ENCODE measurements at places on chromosomes 1 and 21.
A peak's percentile ranks its signal among the peaks of the same experiment; 100 is the strongest.

DNA sequence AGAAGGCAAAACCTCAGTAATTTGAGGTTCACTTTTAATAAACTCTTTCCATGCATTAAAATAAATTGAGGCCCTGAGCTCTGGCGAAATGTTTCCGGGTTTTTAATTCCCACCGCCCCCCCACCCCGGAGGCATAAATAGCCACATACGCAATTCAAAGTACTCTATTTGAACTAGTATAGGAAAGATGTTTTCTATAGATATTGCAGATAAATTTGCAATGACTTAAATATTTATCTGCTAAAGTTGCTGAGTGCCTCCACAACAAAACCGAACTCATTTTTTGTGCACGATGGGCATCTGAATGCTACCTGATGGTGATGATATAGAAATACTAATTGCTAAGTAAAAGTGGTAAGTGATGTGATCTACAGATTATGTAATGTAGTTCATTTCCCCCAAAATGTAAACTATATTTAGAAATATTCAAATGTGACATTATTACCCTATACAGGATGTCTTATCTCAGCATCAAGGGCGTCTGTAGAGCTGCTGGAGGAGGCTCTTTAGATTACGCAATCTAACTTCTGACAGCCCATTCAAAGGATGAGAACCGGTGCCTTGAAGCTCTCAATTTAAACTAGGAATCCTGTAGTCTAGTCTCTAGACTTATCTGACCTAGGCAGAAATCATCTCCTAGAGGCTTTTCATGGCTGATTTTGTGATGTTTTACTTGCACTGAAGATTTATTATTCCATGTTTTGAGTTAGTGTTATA is 8.5 kb downstream of the IRF2BP2 start:
- DNase-seq: peak; percentile 64

GRCh38 chr1:222224636-222225315 is 323.1 kb downstream of the HHIPL2 start:
- DNase-seq: no peak

DNA sequence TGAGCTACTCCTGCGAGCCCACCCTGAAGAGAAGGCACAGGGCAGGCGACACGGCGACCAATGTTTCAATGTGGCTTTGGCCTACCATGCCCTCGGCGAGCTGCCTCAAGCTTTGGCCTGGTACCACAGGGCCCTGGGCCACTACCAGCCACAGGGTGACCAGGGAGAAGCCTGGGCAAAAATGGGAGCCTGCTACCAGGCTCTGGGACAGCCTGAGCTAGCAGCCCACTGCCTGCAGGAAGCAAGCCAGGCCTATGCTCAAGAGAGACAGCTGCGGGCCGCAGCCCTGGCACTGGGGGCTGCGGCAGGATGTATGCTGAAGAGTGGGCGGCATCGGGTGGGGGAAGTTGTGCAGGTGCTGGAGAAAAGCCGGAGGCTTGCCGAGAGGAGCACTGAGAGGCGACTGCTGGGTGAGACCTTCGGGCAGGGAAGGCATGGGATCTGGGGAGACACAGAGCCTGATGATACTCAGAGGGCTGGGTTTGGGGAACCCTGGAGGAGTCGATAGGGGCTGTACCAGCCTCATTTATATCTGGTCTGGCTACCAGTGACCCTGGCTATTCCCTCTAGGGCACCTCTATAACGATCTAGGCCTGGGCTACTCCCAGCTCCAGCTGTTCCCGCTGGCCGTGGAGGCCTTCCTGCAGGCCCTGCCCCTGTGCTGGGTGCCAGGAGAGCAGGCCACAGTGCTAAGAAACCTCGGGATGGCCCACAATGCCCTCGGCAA is 2.3 kb downstream of the TTC24 start:
- DNase-seq: no peak

- no peak for DNase-seq
These were observed 643 bp downstream of the NRAS start for GRCh38 chr1:114715952-114716303.

- DNase-seq: no peak
These were observed 248.9 kb downstream of the NTNG1 start for GRCh38 chr1:107389410-107390396.

- no peak for DNase-seq
These were observed 101.9 kb downstream of the PRRX1 start for GRCh38 chr1:170765712-170766330.

GRCh38 chr1:187252923-187253322 is 424.2 kb downstream of the PLA2G4A start:
- DNase-seq: no peak

- DNase-seq: no peak
These were observed 7.4 kb downstream of the NFIA start for GRCh38 chr1:61089741-61090140.

- DNase-seq: no peak
These were observed 170.1 kb downstream of the CDC7 start for GRCh38 chr1:91670781-91671180.

DNA sequence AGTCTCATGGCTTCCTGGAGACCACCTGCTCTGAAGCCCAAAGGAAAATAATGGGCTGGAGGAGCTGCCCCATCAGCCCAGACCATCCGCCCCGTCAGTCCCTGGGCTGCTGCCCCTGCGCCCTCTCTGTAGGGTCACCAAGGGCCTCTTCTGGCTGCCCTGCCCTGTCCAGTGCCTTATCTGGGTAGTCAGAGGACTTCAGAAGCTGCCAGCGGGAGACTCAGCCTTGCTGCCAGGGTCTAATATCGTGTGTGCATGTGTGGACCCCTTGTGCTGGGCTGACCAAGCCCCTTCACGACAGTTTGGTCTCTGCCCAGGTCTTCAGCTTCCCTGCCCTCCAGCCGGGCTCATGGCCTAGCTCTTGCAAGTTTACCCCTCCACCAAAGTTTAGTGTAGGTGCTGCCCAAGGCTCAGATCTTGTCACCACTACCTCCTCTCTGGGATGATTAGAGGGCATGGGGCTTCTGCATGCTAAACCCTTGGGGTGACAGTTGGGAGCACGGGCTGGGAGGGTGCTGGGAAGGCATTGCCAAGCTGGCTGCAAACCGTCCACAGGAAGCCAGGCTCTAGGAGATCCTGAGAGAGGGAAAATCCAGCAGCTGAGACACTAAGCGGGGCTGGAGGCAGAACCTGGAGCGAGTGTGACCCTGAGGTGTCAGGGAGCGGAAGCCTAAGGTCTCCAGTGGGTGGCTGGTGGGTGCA is 20.6 kb downstream of the NENF start:
- DNase-seq: no peak

DNA sequence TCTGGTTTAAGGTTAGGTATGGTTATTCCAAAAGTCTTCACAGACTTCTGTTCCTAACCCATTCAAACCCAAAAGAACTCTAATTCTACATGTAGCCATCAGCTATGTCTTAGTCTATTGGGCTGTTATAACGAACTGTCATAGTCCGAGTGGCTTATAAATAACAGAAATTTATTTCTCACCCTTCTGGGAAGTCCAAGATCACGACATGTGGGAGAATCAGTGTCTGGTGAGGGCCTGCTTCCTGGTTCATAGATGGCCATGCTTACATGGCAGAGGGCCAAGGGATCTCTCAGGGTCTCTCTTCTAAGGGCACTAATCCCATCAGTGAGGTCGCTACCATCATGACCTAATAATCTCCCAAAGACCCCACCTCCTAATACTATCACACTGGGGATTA is 103.0 kb upstream of the PPP2R5A start:
- DNase-seq: no peak

DNA sequence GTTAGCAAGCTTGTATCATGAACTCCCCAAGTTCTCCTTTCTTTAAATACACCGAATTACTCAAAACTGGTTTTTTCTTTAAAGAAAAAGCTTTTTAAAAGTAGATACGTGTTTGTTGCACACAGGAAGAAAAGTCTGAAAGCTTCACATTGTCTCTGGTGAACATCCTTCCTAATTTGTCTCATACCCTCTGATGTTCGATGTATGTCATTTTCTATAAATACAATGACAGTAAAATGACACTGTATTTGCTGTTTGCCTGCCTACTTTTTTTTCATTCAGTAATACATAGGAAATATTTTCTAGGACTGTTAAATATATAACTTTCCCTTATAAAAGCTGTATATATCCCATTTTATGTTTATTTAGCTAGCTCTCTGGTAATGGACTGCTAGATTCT is 153.9 kb downstream of the GALNT2 start:
- DNase-seq: no peak

GRCh38 chr1:160451859-160452232 is 51.5 kb downstream of the VANGL2 start:
- DNase-seq: no peak

GRCh38 chr1:95094923-95095322 is 22.2 kb upstream of the ALG14 start:
- DNase-seq: no peak

GRCh38 chr1:1021010-1021919 is 1.3 kb downstream of the AGRN start:
- DNase-seq: no peak

DNA sequence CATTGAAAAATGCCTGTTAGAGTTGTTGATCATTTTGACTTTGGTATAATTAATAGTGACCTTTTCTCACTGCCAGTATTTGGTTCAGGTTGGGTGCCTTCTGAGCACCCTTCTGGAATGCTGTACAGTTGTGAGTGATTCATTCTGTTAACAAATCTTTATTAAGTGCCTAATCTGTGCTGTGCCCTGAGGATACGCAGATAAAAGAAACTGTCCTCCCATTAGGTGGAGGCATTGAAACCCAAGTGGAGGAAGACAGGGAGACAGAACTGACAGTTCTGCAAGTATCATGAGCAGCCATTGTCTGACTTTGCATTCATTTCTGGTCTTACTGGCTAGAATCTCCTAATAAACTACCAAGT is 76.1 kb upstream of the ZNF326 start:
- DNase-seq: no peak

DNA sequence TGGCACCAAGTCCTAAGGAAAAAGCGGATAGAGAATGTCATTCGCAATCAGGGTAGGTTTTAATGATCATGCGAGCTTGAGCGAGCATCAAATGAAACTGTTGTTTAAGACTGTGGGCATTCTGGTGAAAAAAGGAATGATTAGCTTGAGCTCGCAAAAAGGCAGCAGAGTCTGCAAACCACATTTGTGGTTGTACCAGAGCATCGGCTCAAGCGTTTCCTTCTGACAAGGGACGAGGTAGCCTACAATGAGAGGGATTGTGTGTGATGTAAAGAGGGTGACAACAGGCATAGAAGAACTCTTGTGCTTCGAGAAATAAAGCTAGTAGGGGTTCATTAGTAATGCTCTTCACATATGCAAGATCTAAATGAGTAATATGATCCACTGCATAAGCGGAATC is 11.1 kb upstream of the CD48 start:
- no peak for DNase-seq

DNA sequence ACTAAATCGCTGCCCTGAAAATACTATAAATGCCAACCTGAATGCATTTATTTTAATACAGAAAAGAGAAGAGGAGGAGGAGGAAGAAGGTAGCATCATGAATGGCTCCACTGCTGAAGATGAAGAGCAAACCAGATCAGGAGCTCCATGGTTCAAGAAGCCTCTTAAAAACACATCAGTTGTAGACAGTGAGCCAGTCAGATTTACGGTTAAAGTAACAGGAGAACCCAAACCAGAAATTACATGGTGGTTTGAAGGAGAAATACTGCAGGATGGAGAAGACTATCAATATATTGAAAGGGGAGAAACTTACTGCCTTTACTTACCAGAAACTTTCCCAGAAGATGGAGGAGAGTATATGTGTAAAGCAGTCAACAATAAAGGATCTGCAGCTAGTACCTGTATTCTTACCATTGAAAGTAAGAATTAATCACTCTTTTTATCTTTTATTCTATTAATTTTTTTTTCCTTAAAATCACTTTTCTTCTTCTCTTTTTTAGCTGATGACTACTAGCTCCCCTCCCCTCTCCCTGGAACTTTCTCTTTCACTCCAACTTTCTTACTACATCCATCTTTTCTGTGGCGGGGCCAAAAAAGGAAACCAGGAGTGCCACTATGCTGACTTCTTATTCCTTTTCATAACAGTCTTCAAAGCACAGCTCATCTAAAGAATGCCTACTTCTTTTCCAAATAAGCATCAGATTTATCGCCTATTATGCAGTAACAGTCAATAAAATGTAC is 36.3 kb downstream of the FUBP1 start:
- no peak for DNase-seq

DNA sequence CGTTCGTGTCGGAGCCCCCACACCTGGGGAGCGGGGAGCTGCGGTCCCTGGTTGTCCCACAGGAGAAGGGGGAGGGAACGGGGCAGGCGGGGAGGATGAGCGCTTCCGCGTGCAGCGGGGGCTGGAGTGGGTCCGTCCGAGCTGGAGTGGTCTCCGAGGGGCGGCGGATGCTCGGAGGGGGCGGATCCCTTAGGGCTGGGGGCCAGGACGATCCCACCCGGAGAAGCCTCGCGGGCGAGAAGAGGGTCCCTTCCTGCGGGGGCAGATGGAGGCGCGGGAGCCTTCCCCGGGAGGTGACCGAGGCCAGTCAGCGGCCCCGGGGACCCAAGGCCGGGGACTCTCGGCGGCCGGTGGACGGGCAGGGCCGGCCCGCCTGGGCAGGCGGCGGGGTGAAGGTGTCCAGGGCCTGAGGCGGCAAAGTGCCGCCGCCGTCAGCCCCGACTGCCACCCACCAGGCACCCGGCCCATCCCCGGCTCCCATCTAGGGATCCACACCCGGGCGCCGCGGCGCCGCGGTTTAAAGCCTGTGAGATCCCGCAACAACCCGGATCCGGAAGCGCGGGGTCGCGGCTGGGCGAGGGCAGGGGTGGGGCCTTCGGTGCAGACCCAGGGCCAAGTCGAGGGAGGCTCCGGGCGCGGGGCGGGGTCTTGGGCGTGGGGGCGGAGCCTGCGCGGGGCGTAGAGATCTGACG is 5.3 kb upstream of the CCDC27 start:
- DNase-seq: peak; percentile 14

DNA sequence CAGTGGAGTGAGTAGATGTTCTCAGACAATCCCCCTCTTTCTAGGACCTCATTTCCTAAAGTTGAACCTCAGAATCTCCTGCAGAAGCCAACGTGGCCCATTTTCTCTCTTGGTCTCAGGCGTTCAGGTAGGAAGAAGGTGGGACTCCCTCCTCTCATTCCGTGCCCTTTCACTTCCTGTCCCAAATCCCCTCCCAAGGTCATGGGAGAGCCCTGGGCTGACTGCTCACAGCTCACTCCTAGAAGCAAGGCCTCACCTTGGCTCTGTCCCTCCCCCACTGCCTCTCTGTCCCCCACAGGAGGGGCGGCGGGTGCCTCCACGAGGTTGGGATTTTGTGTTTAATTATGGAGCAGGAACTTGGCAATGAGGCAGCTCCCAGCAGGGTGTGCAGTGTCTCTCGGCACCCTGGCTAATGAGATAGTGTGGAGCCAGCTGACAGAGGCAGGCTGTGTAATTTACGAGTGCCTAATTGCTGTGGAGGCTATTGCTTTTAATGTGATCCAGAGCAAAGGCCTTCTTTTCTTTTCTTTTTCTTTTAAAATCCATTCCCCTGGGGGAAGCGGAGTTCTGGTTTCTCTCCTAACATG is 9.1 kb upstream of the CDK18 start:
- DNase-seq: peak; percentile 75
